ENCODE measurements at places on chromosomes 13 and 19.

DNA sequence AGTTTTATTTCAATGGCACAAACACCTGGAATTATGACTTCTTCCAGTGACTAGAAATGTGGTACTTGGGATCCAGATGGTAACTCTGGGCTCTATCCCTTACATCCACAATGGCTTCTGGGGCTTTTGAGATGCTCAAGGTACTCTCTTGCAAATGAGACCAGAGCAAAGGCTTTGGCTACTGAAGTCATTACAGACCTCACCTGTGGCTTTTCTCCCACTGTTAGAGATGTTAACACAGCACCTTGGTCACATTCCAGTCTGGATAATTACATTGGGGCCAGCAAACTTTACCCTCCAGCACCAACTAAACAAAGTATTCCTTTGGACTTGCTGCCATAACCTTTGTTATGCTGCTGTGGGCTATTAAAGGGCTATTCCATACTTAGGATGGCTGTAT lies 6.1 kb downstream of the ENOX1 start:
- H3K4me1 ChIP-seq: no peaks in the 10 kb centered on the region
- no peaks in the 10 kb centered on the region for H3K27me3 ChIP-seq
- H3K27ac ChIP-seq: no peak overlapping the region

GRCh38 chr19:41131186-41131585 lies 17.0 kb downstream of the CYP2F1 start:
- no peaks in the 10 kb centered on the region for H3K4me1 ChIP-seq
- H3K27me3 ChIP-seq: no peaks in the 10 kb centered on the region
- no peak for DNase-seq
- no peak overlapping the region for H3K27ac ChIP-seq
- no peak overlapping the region for H3K4me3 ChIP-seq
- H3K36me3 ChIP-seq: no peaks in the 10 kb centered on the region

DNA sequence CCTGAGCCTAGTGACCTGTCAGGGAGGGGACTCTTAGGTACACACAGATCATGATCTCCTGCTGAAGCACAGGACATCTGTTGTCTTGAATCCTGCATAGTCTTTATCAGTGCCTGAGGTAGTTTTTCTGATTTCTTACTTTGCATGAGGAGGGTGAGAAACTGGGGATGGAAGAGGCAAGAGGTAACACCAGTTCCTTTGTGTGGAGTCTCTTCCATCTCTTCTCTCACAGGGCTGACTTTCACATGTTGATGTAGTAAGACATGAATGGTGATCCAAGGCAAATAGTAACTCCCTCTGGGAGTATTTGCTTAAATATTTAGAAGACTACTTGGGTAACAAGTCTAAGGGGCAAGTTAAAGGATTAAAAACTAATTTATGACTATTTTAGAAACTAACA lies 9.5 kb downstream of the NBEA start:
- DNase-seq: no peak
- H3K36me3 ChIP-seq: no peaks in the 10 kb centered on the region
- no peak overlapping the region for H3K27ac ChIP-seq

DNA sequence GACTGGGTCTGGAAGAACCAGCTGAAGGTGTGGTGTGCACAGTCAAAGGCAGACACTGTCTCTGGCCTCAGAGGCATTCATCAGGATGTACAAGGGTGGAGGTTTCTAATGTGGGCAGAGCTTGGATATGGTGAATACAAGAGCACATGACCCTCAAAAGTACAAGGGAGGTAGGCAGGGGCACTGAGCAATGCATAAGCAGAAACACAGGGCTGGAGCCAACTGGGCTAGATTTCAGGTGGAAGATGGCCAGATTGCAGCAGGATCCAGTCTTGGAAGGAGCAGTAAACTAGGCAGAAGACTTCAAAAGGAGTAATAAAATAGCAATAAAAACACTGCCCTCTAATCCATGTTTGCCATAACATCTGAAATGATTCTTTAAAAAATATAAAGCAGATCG lies 417.1 kb downstream of the OLFM4 start:
- H3K4me3 ChIP-seq: no peak overlapping the region
- no peaks in the 10 kb centered on the region for H3K27me3 ChIP-seq
- DNase-seq: no peak

- H3K4me1 ChIP-seq: no peaks in the 10 kb centered on the region
- no peak overlapping the region for H3K27ac ChIP-seq
- peaks cover 16% of the 10 kb centered on the region for H3K36me3 ChIP-seq
- no peak for DNase-seq
- no peak overlapping the region for H3K4me3 ChIP-seq
- no peaks in the 10 kb centered on the region for H3K27me3 ChIP-seq
These were observed 54.1 kb upstream of the MLNR start for GRCh38 chr13:49165798-49166752.

DNA sequence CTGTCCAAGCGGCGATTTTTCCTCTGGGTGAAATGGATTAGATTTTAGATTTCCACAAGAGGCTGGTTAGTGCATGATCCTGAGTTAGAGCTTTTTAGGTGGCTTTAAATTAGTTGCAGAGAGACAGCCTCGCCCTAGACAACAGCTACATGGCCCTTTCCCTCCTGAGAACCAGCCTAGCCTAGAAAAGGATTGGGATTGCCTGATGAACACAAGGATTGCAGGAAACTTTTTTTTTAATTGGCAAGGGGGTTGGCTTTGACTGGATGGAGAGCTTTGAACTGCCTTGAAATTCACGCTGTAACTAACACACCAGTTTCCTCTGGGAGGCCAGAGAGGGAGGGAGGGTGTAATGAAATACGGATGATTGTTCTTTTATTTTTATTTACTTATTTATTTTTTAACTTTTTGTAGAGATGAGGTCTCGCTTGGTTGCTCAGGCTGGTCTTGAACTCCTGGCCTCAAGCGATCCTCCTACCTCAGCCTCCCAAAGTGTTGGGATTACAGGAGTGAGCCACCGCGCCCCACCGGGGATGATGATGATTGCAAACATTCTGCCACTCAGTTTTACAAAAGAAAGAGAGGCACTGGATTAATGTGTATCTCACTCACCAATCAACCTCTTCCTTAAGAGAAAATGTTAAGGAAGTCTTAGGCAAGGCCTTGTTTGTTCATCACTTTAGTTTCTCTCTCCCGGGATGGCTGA lies 1.9 kb downstream of the LDLR start:
- peaks cover 33% of the 10 kb centered on the region for H3K36me3 ChIP-seq
- peak overlapping the region; percentile 93 for H3K27ac ChIP-seq
- peak overlapping the region; percentile 98 for H3K4me3 ChIP-seq
- H3K4me1 ChIP-seq: peaks cover 45% of the 10 kb centered on the region
- H3K27me3 ChIP-seq: no peaks in the 10 kb centered on the region

Data from PC-3 (cell line).